NCI-H524 (cell line): ENCODE measurements at places on chromosomes 11 and 22.

DNA sequence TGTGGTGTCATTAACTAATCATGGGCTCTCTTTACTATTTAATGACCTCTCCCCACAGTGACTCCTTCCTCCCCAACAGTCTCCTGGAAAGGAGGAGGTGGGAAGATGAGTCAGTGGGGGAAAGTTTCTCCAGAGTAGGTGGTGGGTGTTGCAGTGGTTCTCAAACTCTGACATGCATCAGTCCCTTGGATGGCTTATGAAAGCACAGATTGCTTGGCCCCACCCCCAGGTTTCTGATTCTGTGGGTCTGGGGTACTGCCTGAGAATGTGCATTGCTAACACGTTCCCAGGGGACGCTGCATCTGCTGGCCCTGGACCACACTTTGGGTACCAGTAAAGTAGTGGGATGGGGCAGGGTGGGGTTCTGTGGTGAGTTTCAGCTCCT, 9.8 kb downstream of the CD82 start:
- no peak for DNase-seq

DNA sequence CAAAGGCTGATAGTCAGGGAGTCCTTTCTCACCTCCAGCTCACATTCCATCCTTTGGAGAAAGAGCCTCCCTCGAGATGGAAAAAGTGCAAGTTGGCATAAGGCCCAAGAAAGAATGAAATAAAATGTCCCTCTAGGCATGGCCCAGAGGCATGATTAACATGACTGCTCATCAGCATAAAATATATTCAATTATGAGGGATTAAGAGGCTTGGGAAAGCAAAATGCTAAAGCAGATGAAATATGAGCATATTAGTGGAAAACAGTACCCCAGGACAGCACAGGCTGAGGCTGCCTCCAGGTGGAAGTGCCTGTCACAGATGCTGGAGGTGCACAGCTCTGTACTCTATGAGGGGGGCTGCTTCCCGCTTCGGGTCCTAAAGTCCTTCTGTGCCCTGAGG, 347.8 kb upstream of the PLET1 start:
- DNase-seq = peak; percentile 76

- DNase-seq = no peak
Observed at GRCh38 chr11:75571625-75572024, 9.6 kb downstream of the SERPINH1 start.

GRCh38 chr11:19842505-19842904, 129.9 kb downstream of the NAV2 start:
- DNase-seq = no peak

DNA sequence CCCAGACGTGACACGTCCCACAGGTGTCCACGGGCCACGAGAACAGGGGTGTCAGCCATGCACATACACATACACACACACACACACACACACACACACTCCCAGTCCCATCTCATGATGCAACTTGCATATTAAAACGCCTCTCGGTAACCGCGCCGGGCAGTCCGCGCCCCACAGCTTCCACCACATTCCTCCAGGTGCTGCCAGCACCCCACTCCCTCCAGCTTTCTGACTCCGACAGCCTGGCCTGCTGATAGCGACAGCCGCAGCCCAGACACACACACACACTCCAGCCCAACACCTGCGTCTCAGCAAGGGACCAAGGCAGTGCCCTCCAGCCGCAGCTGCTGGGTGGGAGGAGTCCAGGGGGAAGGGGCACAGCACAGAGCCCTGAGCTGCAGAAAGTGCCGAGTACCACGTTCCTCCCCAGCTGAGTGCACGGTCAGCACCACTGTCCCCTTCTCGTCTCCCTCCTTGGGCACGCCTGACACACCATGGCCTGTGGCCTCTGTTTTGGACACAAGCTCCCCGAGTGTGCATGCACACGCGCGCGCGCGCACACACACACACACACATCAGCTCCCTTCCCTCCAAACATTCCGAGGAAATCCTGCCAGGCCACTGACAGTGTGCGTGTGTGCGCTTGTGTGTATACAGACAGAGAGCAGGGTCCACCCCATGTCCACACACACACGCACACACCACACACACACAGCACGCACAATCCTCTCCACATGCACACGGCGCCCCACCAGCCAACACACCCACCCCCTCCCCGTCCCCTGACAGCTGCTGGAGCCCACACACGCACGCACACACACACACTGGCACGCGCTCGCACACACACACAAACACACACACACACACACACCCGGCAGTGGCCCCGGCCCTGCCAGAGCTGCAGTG, 1.2 kb downstream of the ELFN2 start:
- DNase-seq = peak; percentile 70

DNA sequence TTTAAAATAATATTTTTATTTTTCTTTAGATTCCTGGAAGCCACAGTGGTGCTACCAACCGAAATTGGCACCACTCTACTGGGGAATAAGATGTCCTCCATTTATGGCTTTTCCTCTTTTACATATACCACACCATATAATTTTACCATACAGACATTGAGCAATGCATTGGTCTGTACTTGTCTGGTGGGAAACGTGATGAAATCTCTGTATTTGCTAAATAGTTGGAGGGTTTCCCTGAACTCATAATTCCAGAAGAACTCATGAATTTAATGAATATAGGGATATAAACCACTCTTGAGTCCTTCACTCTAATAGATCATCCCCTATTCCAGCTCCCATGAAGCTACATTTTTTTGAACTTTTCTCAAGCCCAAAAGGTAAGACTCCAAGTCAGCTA, 28.0 kb upstream of the MMP13 start:
- DNase-seq = no peak

DNA sequence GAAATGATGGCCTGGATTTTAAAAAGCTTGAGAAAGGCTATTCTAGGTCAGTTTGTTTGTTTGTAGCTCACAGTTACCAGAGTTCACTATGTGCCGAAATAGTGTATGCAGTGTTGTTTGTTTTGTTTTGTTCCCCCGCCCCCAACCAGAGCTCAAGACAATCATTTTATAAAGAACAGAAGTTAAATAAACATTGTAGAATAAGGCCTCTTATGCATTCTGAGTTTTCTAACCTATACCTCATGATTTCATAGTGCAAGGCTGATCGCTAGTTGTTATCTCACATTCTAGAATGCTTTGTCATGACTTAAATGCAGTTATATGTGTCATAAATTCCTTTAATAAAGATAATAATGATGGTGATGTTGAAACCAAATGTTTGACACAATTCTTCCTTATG, 7.8 kb downstream of the KCNA4 start:
- DNase-seq = no peak

- no peak for DNase-seq
Observed at GRCh38 chr11:97022955-97023354, 633.1 kb downstream of the JRKL start.

DNA sequence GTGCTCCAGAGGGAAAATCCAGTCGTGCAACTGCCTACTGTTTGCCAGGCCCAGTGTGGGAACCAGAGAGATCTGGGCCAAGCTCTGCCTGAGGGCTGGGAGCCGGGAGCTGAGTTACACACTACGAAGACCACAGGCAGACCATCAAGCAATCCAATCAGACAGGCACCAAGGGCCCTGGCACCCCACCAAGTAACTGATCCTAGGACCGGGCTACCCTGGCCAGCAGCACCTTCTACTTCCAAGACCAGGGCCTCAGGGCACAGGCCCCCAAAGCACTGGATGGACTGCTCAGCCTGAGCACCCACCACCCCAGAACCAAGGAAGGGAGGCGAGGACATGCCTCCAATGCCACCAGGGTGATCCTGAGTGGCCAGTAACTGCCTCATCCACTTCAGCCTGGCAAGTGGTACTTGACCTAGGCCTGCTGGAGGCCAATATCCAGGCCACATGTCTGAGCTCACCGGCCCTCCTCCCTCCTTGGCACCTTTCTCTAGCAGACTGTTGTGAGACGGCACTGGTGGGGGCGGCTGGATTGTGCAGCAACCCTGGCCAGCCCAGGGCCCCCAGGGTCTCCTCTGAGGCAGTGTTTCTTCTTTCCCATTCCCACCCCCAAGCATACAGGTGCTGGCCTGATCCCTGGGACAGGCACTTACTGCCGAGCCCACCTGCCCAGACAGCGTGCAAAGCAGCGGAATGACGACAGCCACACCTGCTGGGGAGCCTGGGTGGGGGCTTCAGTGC, 20.7 kb upstream of the ARFGAP3 start:
- DNase-seq = no peak

- DNase-seq = peak; percentile 10
Observed at GRCh38 chr22:39150848-39151215, 1.6 kb downstream of the CBX7 start.

- no peak for DNase-seq
Observed at GRCh38 chr22:47963660-47964059, 1201.2 kb downstream of the TBC1D22A start.

DNA sequence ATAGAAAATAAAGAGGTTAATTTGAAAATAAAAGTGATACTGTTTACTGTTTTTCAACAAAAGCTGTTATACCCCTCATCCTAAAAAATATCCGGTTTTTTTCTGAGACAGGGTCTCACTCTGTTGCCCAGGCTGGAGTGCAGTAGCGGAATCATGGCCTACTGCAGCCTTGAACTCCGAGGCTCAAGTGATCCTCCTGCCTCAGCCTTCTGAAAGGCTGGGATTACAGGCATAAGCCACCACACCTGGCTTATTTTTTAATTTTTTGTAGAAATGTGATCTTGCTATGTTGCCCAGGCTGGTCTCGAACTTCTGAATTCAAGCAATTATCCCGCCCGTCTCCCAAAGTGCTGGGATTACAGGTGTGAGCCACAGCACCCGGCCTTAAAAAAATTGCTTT, 35.7 kb downstream of the ALG9 start:
- no peak for DNase-seq

GRCh38 chr11:134510233-134511040, 98.4 kb upstream of the B3GAT1 start:
- DNase-seq = no peak

DNA sequence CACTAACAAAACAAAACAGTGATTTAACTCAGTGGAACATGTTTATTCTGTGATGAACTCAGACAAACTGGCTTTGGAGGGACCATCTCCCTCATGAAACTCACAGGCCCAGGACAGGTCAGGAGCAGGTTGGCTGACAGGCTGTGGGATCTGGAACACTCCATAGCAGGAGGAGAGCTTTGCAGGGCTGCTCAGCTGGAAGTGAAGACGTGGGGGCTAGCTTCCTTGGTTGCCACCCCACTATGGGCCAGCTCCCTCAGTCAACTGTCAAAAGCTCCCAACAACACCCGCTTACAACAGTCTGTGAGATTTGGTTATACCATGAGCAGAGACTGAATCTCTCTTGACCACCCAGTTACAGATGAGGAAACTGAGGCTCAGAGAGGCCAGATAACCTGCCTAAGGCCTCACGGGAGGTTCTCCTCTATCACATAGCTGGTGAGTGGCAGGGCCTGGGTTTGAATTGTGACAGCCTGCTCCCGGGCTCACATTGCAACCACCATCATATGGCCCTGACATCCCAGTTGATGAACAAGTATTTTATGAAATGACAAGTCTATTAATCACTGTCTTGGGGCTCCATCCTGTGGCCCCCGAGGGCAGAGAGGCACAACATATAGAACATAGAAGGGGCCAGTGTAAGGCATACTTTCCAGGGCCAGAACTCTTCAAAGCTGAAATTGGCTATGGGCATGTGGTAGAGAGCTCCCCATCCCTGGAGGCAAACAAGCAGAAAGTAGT, 473.4 kb downstream of the MN1 start:
- no peak for DNase-seq

DNA sequence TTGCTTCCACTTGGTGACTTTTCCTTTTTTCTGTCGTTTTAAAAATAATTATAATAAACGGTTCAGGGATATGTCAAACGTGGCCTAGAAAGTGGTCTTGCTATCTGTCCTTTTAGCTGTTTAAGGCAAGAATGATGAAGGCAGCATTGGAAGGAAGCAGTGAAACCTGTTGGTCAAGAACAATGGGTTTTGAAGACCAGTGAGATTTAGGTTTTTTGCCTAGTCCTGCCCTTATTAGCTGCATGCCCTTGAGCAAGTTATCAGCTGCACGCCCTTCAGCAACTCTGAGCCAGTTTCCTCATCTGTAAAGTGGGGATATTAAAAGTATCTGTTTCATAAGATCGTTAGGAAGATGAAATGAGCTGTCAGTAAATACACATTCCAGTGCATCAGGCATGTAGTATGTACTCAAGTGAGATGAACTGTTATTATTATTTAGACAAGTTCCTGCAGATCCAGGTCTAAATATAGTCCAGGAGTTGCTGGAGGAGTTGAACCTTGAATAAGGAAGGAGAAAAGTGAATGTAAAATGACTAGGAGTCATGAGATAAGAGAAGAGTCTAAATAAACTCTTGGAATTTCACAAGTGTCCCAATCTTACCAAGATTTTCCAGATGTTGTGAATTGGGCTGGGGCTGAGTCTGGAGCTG, 90.8 kb upstream of the HSD17B12 start:
- DNase-seq = no peak

DNA sequence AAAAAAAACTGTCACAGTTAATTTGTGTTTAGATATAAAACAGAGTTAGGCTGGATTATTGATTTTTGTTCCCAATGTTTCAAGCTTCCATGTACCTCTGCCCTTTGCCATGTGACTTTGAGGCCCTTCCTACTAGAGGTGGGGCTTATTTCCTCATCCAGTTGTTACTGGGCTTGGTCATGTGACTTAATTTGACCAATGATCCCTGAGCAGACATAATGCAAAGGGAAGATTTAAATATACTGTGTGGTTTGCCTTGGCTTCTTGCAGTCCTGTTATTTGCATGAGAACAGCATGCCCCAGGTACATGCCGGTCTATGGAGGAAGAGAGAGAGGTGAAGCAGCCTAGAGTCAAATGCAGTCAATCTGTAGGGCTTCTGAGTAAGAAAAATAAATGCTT, 347.0 kb downstream of the MIAT start:
- DNase-seq = no peak

- DNase-seq = no peak
Observed at GRCh38 chr11:85603220-85603619, 23.9 kb downstream of the DLG2 start.

DNA sequence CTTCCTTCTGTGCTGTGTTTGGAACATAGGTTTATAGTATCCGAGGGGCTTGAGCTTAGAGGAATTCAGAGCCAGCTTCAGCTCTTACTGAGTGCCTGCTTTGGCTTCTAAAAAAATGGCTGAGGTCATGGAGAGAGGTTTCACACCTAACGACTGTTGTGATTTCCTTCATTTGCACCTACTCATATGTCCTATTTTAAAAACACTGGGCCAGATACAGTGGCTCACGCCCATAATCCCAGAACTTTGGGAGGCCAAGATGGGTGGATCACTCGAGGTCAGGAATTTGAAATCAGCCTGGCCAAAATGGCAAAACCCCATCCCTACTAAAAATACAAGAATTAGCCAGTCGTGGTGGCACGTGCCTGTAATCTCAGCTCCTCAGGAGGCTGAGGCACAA, 38.3 kb upstream of the SYT13 start:
- DNase-seq = no peak

GRCh38 chr22:44256556-44257485, 55.9 kb downstream of the SHISAL1 start:
- DNase-seq = no peak

GRCh38 chr22:23306438-23306921, 126.2 kb downstream of the BCR start:
- DNase-seq = no peak

GRCh38 chr11:117378976-117379865, 51.6 kb downstream of the CEP164 start:
- DNase-seq = peak; percentile 90

- DNase-seq = no peak
Observed at GRCh38 chr11:131371791-131372104, 1.3 kb downstream of the NTM start.
